ENCODE measurements at places on chromosomes 12 and 14.
A peak's percentile ranks its signal among the peaks of the same experiment; 100 is the strongest.

- DNase-seq = peak; percentile 49
Observed at GRCh38 chr12:131116468-131117117, 162.9 kb downstream of the ADGRD1 start.

- no peak for DNase-seq
Observed at GRCh38 chr14:102088012-102088792, 1.4 kb upstream of the HSP90AA1 start.

- DNase-seq = no peak
Observed at GRCh38 chr12:64893961-64894360, 69.5 kb downstream of the TBC1D30 start.

- DNase-seq = no peak
Observed at GRCh38 chr14:93029911-93030508, 85.7 kb downstream of the ITPK1 start.

- no peak for DNase-seq
Observed at GRCh38 chr12:57519796-57520052, 590 bp downstream of the DDIT3 start.

DNA sequence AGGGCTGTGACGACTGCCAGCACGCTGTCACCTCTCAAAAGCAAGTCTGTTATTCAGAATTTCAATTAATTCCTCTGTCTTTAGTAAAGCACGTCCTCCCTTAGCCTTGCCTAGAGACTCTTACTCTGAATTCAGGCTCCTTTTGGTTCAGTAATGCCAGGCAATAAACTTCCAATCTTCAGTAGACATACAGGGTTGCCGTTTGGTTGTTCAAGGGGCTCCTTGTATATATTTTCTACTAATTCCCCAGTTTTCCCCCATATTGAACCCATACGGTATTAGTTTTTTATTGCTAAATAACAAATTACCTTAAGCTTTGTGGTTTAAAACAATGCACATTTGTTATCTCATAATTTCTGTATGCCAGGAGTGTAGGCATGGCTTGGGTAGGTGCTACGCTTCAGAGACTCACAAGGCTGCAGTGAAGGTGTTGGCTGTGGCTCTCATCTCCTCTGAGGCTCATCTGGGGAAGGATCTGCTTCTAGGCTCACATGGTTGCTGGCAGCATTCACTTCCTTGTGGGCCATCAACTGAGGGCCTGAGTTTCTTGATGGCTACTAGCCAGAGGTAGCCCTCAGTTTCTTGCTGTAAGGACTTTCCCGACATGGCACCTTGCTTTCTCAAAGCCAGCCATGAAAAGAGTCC, 7.3 kb upstream of the CLECL1 start:
- no peak for DNase-seq

DNA sequence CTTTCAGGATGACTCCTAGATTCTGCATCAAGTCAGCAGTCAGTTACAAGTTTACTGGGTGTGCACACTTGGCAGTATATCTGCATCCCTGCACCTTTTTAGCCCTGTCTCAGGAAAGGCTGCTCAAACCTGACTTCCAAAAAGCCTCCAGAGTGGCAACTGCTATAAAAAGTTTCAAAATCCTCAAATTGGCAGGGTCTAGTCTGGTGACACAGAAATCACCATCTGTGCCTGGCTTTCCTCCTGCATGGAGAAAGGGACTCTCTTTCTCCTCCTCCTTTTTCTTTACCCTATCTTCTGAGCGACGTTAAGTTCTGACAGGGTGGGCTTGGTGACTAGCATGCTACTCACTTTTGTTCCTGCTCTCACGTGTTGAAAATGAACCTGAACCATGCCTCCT, 679.5 kb downstream of the C12orf50 start:
- no peak for DNase-seq

DNA sequence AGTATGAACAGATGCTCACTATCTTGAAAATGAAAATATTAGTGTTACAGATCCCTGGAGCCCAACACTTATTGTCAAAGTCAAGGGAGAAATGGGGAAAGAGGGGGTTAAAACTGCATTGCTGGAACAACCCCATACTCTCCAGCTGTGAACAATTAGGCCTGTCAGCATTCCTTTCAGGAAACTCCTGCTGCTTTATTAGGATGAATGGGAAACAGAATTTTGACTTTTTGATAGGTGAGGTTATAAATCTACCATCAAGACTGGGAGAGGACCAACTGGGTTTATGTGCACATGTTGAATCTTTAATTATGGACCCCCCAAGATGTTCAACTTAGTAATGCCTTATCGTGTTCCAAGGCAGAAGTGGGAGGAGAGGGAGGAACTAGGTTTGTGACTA, 85.0 kb downstream of the TMTC1 start:
- no peak for DNase-seq

GRCh38 chr12:56333197-56333678, 562 bp downstream of the PAN2 start:
- DNase-seq = no peak

- DNase-seq = no peak
Observed at GRCh38 chr14:82113710-82114109, 580.1 kb upstream of the SEL1L start.

DNA sequence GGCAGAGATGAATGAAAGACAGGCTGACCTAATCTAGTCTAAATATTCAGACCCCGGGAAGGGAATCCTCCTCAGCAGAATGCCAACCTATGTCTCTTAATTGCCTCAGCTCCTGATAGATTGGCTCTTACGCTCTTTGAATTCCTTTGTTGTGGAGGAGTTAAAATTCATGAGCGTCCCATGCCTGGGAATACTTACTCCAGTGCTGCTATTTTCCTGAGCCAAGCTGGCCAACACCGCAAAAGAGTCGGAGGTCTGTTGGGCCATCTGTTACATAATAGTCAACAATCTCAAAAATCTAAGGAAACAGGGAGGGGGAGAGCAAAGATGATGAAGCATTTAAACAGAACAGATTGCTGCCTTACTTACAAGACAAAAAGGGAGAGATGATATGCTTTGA, 182.8 kb downstream of the ASCL1 start:
- DNase-seq = no peak

DNA sequence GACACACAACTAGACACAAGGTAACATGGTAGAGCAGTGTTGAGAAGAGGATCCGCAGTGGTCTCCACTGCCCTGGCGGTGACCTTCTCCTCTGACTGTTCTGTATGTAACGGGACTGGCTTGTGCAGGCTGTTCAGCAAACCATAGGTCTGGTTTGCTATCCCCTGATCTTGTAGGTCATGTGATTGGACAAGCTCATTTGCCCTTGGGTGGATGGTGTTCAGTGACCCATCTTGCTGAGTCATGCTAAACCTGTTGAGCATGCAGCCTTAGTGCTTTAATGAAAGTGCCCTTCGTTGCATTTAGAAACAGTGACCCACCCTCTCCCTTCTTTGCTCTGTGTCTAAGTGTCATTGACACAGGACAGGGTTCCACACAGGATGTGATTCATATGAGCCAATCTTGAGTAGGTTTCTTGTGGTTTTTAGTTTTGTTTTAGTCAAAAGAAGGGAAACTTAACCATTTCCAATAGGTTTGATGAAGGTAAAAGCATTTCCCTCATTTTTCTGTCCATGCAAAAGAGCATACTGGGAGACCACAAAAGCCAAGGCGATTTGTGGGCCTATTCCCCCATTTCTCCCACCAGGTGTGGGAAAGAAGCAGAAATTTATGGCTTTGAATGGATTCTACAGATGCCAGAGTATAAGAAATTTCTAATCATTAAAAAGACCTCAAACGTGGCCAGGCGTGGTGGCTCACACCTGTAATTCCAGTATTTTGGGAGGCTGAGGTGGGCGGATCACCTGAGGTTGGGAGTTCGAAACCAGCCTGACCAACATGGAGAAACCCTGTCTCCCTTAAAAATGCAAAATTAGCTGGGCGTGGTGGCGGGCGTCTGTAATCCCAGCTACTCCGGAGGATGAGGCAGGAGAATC, 32.6 kb upstream of the HIF1A start:
- DNase-seq = peak; percentile 24

DNA sequence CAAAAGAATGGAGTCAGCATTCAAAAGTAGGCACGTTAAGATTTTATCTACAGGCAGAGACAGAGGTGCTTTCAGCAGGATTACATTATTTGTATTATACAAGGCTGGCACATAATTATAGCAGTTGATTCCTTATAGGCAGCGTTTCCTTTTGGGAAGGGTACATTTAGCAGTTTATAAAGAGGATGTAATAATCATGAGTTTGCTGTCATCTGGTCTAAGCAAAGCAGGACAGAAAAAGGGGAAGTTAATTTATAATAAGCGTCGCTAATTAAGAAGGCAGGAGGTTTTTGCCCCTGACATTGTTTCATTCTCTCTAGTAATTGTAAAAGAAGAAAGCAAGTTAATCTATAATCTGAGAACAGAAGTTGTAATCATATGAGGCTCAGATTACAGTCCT, 259.9 kb upstream of the MDGA2 start:
- no peak for DNase-seq

- no peak for DNase-seq
Observed at GRCh38 chr12:76611533-76611932, 52.0 kb upstream of the OSBPL8 start.

DNA sequence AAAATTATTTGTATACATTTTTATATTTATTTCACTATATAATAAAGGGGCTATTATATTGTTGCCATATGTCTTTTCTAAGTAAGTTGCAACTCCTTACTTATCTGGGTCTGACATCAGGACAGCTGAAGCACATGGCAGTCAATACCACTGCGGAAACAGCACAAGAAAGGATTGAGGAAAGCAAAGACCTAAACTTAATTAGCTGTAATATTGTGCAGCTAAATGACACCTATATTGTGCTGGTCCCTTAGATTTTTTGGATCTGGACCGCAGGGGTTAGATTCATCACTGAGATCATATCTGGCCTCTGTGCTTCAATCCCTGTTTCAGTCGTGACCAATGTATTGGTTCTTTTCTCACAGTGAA, 359.6 kb upstream of the DIO2 start:
- no peak for DNase-seq

DNA sequence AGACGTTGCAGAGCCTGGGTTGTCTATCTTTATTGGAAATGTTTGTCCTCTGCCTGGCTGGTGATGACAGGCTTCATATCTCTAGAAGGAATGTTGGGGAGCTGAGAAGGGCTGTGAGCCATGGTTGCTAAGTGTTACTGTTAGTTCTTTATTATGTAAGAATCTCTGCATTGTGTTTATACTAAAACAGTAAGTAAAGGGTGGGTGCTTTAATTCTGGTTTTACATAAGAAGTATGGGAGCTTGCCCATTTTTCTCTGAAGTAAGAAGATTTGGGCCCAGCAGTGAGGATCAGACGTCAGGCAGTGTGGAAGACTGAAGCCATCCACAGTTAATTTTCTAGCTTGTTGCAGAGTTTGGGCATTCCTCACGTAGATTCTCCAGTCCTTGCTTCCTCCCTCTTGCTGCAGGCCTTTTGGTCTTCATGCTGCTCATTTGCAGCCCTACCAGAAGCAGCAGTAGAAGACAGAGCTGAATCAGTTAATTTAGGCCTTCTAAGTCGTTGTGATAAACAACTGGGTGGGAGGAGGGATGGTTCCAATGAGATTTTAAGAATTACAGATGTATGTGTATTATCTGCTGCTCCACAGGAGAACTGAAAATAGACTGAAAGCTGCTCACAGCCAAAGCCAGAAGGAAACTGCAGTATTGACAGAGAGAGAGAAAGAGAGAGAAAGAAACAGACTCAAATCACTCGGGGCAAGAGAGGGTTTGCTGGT, 21.4 kb downstream of the WNT5B start:
- DNase-seq = no peak

GRCh38 chr14:78088916-78089315, 81.3 kb upstream of the NRXN3 start:
- no peak for DNase-seq

GRCh38 chr12:103965255-103965589, 450 bp upstream of the TDG start:
- DNase-seq = no peak

DNA sequence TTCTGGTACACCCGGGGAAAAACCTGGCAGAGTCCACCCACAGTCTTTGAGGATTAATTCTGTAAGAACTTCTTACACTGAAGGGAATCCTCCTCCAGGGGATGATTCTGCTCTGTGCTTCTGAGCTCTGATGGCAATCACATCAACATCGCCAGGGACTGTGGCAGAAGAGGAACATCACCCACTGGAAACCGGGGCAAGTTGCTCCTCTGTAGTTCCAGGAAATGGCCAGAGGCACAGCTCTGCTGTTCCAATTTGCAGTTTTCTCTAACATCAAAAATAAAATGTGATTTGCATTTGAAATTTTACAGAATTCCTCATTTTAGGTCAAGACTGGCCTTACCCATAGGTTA, 207.6 kb downstream of the DAD1 start:
- DNase-seq = no peak

DNA sequence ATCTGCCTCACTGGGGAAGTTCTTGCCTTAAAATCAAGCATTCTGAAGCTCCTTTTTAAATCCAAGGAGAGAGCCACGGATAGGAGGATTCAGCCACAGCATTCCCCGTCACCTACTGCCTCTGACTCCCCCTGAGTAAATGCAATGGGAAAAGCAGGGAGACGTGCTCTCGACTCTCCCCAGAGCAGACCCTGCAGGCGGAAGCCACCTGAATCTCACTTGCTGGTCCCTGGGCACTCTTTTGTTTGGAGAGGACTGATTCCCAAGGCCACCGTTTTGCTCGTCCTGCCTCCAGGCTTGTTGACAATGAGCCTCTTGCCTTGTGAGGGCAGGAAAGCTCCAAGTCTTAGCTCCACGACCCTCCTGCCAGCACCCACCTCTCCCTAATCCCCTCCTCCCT, 204.5 kb downstream of the SLC15A4 start:
- DNase-seq = no peak

DNA sequence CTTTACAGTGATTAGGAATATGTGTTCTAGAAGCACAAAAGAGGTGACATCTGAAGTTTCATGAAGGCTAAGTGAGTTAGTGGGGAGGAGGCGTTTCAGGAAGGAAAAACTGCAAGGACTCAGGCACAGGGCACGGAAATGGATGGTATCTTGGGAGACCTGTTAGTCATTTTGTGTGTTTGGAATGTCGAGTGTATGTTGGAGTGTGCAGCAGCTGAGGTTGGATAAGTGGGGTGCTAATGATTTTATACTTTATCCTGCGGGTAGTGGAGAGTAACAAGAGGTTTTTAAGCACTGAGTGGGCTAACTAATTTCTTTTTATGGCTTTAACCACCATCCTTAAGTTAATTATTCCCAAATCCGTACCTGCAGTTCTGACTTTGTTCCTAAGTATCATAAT, 571.5 kb upstream of the FBXO33 start:
- no peak for DNase-seq

GRCh38 chr12:123232472-123232806, 502 bp downstream of the MPHOSPH9 start:
- DNase-seq = no peak

GRCh38 chr14:94770251-94770749, 387 bp upstream of the GSC start:
- DNase-seq = no peak

GRCh38 chr12:90954921-90955320, at the start of gene CCER1:
CCER1 (minus strand) TSS chr12:90955176; CDS start chr12:90954742, 434 bp downstream.
- no peak for DNase-seq

DNA sequence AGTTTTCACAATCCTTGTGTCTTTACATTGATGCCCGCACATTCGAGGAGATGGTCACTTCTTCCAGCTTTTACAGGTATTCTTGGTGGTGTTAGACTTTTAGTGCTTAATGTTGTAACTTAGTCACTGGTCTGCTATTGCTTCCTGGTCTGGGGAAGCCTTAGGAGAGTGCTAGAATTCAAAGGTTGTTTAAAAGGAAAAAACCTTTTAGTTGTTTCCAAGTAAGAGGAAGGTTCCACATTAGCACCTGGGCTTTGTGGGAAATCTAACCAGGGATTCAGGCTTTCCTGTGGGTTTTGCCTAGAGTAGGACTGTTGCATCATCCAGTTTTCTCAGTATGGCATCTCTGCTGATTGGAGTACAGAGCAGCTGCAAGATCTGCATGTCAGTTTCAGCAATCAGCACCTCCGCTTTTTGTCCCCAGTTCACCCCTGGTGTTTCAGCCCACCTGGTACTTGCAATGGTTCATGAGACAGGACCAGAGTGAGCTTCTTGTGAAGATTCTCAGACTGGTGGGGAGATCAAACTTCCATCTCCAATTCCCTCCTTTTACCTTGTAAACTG, 44.0 kb upstream of the PLBD1 start:
- no peak for DNase-seq

Measured in NCI-H526 (cell line).